Activated CD4-positive, CD25-positive, alpha-beta regulatory T cell (primary cell): ENCODE measurements at places on chromosomes 2 and 18.

- no peak for DNase-seq
These were observed 85.4 kb upstream of the CABLES1 start for GRCh38 chr18:23049698-23050373.

DNA sequence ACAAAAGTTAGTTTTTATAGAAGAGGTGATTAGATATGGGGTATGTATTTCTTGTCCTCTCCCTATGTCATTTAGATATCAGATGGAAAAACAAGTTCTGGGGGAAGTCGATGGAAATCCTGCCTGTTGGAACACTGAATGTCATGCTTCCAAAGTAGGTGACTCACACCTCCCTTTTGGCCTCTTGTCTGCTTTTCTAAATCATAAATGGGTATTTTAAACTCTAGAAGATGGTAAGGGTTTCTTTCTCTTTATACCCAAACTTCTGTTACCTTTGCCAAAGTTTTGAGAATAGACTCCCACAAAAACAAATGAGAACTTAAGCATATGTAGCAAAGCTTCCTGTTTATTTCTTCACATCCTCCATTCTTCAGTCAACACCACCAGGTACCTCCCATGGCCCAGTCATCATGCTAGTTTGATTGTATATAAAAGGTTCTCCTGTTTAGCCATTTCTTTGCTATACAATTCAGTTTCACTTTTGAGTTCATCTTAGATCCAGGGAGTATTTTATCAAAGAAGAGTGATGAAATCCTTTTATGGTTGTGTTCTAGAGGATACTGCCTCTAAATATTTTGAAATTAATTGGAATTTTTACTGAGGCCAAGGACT lies 63.9 kb downstream of the PRKRA start:
- DNase-seq: no peak

- DNase-seq: no peak
These were observed 489.1 kb upstream of the SMIM21 start for GRCh38 chr18:75916624-75916982.

GRCh38 chr2:230798769-230799399 lies 65.9 kb upstream of the ITM2C start:
- DNase-seq: no peak

- DNase-seq: no peak
These were observed 86.9 kb downstream of the ACVR1 start for GRCh38 chr2:157789256-157789655.

DNA sequence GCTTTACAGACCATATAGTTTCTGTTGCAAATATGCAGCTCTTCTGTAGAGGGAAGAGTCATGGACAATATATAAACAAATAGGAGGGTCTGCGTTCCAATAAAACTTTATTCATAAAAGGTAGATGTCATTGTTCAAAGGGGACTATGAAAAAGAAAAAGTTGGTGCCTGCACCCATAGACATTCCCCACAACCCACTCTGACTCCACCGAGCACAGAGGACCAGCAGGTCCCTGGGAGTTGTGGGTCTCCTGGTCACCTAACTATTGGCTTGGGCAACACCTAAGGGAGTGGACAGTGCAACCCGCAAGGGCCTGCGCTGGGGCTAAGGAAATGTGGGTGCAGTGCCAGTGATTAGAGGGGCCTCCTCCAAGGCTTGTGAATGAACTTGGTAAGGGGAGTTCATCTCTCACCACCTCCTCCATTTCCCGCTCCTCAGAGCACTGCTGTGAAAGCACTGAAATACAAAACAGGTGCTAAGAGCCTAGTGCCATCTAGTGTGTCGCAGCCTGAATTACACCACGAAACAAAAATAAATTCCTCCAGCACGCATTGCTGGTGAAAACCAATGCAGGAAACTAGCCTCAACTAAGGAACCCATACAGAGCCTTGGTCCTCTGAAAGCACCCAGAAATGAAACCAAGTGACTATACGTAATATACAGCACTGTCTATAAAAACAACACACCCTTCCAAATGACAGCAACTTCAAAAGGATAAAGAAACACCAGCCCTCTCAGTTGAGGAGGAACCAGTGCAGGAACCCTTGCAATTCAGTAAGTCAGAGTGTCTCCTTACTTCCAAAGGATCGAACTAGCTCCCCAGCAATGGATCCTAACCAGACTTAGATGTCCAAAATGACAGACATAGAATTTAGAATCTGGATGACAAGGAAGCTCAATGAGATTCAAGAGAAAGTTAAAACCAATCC lies 166.6 kb downstream of the RNF144A start:
- no peak for DNase-seq

DNA sequence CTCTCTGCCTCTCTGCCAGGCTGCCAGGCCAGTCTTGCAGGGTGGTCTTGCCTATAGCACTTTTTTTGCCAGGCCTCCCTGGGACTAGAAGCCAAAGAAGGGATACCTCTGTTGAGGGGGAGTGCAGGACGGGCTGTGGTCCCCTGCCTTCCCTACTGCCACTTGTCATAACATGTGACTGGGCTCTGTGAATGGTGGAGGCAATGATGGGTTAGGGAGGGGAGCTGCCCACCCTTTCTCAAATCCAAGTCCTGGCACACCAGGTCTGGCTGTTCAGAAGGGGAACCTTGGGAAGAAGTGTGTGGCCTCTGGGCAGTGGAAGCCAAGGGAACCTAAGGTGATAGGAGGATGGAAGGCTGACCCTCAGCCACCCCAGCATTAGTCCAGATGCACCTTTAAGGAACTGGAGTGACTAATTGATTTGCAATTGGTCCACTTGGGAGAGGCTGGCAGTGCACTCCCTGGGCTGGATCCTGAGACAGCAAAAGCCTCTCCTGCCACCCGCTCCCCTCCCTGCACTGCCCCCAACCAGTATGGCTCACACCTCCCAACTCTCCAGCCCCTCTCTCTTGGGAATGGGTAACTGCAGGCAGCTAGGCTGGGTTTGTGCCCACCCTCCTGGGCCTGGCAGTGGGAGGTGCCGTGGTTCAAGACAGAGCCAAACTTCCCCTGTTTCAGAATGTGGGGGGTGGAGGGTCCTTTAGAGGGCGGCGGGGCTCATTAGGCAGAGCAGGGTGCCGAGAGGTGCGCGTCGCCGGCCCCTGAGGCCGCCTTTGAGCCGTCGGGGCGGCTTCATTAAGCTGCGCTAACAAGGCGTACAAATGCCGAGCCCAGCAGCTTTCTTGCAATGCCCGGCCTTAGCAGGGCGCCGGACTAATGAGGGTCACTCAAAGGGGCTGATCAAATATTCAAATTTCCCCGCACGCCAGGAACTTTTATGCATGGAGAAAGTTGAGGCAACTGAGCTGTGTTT lies 4.5 kb upstream of the SIX3 start:
- no peak for DNase-seq

DNA sequence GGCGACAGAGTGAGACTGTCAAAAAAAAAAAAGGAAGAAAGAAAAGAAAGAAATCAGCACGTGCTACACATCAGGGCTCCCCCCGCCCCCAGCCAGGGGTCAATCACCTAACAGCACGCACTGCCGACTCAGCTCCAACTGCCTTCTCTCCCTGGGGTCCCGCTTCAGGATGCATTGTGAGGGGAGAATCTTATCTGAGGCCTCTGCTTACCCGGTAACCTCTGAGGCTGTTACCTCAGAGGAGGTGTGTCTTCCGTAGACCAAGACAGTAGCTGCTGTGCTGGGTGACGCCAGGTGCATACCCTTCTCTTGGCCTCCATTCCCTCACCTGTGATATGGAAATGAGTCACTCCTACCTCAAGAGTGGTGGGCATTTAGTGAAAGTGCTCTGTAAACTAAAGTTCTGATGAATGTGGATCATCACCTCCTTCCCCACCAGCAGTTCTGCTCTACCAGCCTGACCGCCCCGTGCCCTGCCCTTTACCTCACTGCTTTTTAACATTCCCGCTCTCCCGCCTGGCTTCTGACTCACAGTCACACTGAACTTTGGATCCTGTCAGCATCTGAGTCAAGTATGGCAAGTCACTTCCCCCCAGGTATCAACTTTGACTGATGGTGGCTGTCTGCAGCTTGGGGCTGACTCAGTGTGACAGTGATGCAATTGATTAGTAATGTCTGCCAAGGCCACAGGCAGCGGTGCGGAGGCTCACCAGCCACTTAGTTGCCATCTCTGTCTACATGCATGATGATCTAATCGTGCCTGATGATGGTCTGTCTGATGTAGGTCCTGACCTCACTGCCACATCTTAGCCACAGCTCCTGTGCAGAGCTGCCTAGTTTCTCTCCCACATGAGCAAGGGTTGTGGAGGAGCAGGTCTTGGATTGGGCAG lies 20.1 kb downstream of the ARID5A start:
- no peak for DNase-seq

GRCh38 chr2:226738821-226739544 lies 60.6 kb downstream of the IRS1 start:
- DNase-seq: no peak

DNA sequence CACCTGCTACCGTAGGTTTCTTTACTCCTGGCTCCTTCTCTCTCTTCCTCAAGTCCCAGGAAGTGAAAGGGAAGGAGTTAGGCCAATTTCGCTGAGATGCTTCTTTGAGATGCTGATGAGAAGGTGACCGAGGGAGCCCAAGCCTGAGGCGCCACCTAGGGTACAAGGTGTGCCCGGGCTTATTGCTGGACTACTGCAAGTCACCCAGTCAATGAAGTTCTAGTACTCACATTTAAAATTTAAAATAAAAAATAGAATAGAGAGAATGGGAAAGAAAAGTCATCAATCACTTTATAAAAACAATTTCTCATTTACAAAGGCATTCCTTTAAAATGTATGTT lies 45.3 kb downstream of the ACAA2 start:
- DNase-seq: no peak
